ENCODE measurements at places on chromosomes 16 and 17. TPM values are rescaled to one million over a fixed set of nuclear protein-coding genes. Genes with fewer than 3 reads are reported as not detected.
A peak's percentile ranks its signal among the peaks of the same experiment; 100 is the strongest.

GRCh38 chr16:61579195-61579594 lies 457.0 kb downstream of the CDH8 start:
- no peak for DNase-seq

The SLFN12L gene
- total RNA-seq, result 0.55 TPM

DNA sequence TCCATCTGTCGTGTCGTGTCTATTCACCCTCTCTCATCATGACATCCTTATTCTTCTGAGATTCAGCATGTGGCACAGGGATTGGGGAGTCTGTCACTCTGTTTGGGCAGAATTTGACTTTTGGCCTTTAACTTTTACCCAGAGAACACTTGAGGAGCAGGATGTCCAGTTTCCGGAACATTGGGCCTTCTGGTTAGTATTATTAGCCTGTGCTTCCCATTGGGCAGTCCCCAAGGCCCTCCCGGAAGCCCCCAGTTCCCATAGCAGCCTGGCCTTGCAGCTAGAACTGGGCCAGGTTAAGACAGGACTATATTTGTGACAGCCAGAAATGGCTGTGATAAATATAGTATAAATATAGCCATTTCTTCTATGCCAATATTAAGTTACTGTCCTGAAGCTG lies 9.6 kb downstream of the SCN4A start:
- peak; percentile 54 for DNase-seq

DNA sequence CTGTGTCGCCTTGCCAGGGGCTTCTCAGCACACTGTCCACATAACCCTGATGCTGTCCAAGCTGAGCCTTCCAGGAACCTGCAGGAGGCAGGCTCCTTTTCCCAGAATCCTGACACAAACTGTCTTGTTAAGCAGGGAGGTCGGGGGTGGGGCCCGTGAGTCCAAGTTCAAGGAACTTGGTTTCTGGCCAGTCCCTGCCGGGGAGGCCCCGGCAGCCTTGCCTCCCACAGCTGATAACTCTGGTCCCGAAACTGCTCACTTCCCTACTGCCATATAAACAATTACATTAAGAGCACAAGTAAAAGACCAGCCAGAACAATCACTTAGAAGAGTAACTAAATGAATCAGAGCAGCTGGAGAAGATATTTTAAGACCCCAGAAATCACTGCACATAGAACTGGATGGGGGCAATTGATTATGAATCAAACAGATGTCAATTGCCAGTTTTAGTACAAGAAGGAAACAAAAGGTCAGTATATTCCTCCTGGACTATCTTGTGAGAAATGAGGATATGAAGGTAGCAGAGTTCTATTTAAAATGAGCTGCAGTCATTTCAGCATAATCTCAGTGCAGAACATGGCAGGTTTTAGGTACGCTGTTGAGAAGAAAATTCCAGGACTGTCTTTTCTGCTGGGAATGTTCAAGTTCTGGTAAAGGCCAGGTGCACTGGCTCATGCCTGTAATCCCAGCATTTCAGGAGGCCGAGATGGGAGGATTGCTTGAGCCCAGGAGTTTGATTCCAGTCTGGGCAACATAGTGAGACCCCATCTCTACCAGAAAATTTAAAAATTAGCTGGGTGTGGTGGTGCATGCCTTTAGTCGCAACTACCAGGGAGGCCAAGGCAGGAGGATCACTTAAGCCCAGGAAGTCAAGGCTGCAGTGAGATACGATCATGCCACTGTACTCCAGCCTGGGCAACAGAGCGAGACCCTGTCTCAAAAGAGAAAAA lies 169.8 kb downstream of the PITPNC1 start:
- DNase-seq, result peak; percentile 62

GRCh38 chr17:67069603-67070136 lies 25.3 kb downstream of the CACNG1 start:
- no peak for DNase-seq

GRCh38 chr17:8109661-8110455 lies 8.5 kb downstream of the ALOXE3 start:
- DNase-seq, result peak; percentile 52

- DNase-seq, result no peak
These were observed 313.8 kb downstream of the C16orf95 start for GRCh38 chr16:87003414-87003755.

DNA sequence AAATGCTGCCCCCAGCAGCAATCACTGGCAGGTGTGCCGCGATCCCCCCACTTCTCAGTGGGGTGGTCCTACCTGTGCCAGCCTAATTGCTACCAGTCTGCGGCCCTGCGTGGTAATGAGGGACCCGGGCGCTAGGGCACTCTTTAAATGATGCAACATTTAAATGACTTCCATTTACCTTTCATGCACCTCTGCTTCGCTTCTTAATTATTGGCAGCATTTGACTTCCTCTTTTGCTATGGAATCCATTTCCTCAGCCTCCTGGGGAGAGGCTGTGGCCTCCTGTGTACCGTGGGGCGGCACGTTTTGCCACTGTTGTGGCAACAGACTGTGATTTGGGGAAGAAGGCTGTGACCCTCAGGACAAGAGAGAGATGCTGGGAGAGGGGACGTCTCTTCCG lies 86.1 kb downstream of the RPA1 start:
- DNase-seq, result no peak

DNA sequence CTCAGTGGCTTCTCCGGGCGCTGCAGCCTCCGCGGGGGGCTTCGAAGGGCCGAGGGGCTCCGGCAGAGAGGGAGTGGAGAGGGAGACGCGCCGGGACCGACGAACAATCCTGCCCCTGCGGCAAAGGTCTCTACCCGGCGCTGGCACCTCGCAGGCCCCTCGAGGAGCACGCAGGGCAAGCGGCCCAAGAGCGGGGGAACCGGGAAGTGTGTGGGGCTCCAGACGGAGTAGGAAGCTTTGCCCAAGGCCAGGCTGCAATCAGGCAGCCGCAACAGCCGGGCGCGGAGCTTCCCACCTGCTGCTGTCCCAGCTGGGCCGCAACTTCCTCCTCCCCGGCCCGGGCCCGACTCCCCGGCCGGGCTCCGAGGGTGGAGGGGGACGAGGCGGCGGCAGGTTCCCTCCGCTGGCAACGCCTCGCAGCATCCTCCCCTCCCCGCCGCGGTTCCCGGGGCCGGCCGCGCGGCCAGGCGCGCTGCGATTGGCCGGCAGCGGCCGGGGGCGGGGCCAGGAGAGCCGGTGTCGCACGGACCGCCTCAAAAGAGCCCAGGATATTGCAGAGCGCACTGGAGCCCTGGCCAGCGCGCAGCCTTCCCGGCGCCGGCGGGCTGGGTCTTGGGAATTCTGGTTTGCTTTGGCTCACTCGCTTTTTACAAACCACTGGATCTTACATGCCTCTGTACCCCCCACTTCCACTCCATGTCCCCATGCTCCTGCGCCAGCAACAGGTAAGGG lies at the start of gene KCNJ2:
TSS of gene KCNJ2 (plus strand) at position 556 of the 732 bp plus-strand sequence. CDS start 5,508 bp downstream, outside the sequence.
- peak; percentile 75 for DNase-seq

- no peak for DNase-seq
These were observed 1.8 kb downstream of the ZNF23 start for GRCh38 chr16:71460236-71460635.

- DNase-seq, result no peak
These were observed 991 bp upstream of the MYH10 start for GRCh38 chr17:8631554-8631877.

The RTN4RL1 gene
- 4.9 TPM for total RNA-seq

The ZSCAN10 gene
- not detected for total RNA-seq

The CD68 gene
- 7.4 TPM for total RNA-seq

The FBXW10 gene
- total RNA-seq, result not detected

GRCh38 chr17:65155622-65156021 lies 18.5 kb downstream of the RGS9 start:
- DNase-seq, result no peak

DNA sequence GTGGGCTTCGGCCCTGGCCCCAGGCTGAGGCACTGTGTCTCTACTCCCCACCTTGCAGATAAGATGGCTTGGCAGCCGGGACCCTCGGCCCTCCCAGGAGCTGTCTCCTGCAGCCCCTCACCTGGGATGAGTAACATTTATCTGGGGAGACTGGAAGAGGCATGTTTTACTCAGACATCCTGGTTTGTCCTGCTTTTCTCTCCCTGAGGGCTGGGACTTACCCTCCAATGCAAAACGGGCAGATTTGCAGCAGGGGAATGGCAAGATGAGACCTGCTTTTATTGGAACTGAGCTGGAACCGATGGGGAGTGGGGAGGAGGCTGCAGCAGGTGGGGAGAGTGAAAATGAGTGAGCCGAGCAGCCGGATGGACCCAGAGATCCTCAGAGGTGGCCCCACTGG lies 27.3 kb upstream of the UBE2G1 start:
- DNase-seq, result no peak

The TBC1D3K gene
- not detected for total RNA-seq

DNA sequence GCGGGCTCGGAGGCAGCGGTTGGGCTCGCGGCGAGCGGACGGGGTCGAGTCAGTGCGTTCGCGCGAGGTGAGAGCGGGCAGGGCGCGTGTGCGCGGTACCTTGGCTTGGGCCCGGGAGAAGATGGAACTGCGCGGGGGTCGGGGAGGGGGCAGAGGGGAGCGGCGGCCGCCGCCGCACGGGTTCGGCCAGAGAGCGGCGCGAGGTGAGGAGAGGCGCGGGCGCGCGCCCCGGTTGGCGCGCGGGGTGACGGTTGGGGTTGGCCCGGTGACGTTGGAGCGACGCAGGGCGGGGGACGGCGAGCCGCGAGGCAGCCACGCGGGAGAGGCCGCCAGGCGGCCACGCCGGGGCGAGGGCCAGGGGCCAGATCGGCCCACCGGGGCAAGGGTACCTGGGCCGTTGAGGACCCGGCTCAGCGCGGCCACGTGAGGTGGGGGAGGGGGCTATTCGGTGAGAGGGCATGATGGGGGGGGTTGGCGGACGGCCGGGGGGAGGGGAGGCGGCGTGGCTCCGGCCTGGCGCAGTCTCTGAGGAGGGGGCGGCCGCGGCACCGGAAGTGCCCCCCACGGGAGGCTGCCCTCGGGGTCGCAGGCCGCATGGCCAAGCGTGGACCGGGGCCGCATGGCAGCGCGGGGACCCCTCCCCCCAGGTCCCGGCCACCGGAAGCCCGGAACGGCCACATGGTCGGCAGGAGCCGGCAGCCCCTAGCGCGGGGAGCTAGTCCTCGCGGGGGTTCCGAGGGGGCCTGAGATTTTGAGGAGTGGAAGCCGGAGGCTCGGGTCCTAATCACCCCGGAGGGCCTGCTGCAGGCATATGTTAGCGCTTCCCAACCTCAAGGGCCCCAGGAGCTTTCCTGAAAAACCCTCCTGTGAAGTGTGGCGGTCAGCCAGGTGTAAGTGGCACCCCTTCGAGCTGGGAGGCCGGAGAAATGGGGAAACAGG lies 527 bp downstream of the EIF5A start:
- peak; percentile 52 for DNase-seq

The TTLL6 gene
- not detected for total RNA-seq

The CCL5 gene
- total RNA-seq, result 39.5 TPM

DNA sequence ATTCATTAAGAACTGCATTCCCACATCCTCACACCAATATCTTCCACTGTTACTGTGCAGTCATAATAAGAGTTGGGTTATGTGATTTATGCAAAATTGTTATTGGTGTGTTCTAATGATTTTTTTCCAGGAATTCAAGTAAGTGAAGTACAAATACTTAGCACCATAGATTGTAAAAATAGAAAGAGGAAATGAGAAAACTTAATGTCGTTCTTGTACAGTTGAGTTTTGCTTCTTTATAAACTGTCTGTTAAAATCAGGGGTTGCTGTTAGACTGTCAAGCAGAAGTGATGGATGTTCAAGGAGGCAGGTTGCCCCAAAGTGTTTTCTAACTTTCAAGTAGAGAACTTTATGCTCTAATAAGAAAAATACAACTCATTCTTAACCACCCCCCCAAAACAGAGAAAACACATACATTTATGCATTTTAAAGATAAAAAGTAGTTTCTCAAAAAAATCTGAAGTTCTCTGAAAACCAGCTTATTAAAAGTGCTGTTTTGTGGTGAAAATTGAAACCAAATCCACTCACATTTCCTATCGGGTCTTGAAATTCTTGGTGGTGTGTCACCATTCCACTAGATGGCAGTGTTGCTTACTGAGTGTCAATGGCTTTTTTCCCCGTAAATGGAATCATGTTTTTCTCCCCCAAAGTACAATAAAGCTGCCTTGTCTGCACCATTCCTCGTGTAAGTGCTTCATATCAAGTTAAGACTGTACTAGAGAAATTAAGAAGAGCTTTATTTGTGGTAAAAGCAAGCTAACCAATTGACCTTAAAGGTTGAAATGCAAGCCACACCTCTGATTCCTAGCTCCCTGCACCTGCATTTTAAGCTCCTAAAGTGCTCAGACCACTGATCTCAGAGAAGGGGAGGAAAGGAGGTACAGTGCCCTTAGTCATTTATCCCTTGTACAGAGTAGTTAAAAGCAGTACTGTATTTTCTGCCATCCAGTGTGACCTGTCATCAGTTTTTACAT lies 4.7 kb upstream of the IGSF6 start:
- no peak for DNase-seq

DNA sequence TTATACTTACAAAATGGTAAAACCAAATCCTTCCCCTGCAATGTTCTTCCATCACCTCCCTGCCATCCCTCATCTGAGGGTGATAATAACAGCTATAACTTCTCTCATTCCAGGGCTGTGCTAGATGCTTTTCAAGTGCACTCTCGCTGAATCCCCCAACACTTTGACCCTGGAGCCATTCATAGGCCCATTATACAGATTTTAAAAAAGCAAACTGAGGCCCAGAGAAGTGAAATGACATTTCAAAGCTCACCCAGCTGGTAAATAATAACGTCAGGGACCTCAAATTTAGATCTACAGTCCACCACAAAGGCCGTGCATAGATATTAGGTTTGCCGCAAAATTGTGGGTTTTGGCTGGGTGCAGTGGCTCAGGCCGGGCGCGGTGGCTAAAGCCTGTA lies 378.8 kb downstream of the SLC39A11 start:
- DNase-seq, result no peak

The SYCE1L gene
- not detected for total RNA-seq

The GNG13 gene
- total RNA-seq, result not detected
